SW480 (cell line): ENCODE measurements at places on chromosomes 6 and 20.

DNA sequence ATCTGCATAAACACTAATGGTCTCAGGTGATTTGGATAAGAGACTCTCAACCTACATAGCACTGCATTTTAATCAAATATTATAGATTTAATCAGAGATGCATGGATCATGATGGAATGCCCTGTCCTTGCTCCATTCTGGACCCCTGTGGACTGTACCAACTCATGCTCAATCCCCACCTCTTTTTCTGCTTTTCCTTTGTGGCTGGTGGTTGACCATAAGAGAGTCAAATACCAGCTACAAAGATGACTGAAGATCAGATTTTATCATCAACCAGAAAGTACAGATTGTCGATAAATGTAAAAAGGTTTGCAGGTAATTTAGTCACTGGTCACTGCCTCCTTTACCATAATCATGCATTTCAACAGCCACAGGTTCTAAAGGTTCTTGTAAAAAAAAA is 116.2 kb downstream of the ME1 start:
- DNase-seq: no peak

DNA sequence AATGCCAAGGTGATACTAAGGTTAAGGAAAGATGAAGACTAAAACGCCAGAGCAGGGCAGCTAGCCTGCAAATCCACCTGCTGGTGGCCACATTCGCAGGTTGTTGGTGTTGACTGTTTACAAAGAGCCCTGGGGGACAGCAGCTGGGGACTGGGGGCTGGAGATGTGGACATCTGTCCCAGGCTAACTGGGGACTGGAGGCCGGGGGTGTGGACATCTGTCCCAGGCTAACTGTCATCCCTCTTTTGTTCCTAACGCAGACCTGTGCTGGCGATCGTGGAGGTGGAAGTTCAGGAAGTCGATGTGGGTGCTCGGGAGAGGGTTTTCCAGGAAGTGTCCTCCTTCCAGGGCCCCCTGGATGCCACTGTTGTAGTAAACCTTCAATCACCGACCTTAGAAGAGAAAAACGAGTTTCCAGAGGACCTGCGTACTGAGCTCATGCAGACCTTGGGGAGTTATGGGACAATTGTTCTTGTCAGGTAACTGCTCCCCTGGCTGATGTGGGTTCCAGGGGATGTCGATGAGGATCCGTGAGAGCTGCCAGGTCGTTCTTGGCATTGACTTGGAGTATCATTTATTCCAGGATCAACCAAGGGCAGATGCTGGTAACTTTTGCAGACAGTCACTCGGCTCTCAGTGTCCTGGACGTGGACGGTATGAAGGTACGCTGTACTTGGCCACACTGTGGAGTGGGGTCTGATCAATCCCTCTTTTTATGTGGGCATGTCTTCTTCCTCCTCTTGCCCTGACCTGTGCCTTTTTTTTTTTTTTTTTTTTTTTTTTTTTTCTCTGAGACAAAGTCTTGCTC is 87.0 kb downstream of the SERAC1 start:
- no peak for DNase-seq

- peak; percentile 68 for DNase-seq
Measured at GRCh38 chr6:155085582-155086257, 90.6 kb downstream of the TIAM2 start.

DNA sequence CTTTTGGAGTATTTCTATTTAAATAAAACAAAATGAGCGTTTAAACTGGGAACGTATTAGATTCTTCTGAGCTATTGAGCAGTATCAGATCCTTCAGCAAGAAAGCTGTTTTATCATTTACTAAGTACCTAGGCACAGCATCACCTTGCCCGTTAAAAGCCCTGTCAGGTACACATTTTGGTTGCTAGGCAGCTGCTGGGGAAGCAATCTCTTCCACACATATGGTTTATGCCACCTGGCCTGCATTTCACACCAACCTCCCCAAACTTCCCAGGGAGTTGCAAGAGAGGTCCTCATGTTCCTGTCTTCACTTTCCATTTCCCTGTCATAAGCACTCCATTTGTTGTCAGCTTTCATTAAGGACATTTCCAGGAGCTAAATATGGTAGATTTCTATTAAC is 400.1 kb downstream of the PLCB1 start:
- DNase-seq: no peak

GRCh38 chr6:11724286-11724685 is 54.3 kb downstream of the ADTRP start:
- no peak for DNase-seq

- DNase-seq: no peak
Measured at GRCh38 chr6:159075506-159076228, 30.9 kb upstream of the TAGAP start.

DNA sequence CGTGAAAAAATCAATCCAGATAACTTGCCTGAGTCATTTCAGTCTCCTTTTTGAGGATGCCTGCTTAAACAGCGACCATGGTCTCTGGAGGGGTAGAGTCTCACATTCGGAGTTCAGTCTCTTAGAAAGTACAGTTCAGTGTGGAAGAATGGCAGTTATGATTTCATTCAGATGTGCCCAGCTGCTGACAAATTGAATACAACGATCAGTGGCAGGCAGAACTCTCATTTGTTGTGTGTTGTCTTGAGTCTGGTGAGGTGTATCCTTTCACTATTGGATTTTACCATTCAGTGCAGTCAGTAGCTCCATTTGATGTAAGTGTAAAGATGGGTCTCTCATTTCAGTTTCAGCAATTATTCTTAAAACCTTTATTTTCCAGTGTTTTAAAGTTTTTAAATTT is 639 bp upstream of the TULP4 start:
- no peak for DNase-seq

- peak; percentile 36 for DNase-seq
Measured at GRCh38 chr6:28353981-28354676, 4.4 kb downstream of the ZKSCAN3 start.

DNA sequence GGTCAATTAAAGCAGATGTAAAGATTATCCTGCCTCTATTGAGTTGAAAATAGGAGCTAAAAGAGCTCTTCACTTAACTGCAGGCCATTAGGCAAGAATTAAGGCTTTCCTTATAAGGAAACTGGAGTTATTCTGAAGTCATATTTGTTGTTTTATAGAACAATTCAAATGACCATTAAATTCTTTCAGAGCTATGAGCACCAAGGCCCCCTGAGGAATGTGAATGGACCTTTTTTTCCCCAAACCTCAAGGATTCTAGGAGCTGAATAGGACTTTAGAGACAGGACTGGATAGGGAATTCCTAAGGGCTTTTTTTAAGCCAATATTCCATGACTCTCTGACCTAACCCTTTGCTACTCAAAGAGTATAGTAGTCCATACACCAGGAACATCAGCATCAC is 565.7 kb upstream of the BTBD3 start:
- DNase-seq: no peak

DNA sequence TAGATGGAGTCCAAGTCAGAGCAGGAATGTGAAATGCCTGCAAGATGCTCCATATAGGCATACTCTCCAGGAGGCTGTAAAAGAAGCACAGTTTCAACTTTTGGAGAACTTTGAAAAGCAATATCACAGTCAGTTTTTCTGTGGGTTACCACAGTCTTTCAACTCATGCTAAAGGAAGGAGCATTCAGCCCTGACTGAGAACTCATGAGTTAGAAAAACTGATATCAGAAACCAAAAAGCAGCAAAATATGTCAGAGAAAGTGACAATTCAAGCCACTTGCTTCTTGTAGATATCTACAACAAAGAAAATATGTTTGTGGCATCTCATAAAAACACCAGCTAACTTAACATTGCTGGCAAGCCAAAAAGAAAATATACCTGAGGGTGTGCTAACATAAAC is 36.1 kb upstream of the PTCHD4 start:
- no peak for DNase-seq

DNA sequence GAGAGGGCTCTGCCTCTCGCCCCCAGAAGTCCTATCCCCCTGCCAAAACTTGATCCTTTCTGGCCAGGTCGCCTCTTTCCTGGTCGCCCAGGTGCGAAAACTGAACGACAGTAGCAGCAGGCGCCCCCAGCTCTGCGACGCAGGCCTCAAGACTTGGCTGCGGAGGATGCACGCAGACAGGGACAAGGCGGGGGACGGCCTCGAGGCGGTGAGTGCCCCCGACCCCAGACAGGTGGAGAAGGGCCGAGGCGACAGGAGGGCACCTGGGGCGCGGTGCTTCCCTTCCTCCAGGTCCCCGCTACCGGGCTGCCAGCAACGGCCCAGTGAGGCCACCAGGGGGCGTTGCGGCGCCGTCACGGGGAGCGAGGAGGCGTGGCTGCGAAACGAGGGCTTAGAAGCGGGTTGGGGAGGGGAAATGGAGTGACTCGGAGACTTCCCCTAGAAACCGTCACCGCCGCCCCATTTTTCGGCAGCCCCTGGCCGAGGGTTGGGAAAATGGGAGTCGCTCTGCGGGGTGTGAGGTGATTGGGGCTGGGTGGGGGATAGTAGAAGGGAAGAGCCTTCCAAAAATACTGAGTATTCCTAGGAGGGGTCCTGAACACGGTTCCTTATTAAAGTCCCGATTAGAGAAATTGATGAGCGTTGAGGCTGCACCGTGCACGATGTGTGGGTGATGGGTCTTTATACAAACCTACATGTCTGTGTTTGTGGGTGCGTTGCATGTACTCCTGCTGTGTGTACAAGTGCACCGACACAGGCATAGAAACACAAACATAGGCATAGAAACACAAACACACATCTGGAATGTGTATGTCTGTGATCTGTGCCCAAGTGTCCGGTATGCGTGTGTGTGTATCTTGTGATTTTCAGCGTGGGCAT is 44.6 kb downstream of the ARHGAP40 start:
- DNase-seq: peak; percentile 78

DNA sequence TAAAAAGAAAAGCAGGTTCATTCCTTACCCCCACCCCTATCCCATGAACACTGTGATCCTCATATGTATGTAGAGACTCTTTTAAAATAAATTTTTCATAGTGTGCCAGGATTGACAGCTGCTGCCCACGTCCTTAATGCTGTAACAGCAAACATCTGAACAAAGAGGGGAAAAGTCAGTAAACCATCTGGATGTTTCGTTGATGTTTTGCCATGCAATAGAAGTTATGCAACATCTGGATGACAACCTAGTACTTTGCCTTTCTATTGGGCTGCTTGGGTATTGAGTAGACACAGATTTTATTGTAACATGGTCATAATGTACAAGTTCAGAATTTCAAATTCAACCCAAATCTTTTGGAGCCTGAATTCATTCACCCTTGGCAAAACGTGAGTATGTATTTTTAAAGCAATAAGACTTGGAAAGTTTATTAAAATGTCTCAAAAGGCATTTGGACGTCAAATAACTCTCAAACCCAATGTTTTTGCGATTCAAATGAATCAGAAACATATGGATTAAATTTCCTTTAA is 500.3 kb downstream of the DHX35 start:
- DNase-seq: no peak

DNA sequence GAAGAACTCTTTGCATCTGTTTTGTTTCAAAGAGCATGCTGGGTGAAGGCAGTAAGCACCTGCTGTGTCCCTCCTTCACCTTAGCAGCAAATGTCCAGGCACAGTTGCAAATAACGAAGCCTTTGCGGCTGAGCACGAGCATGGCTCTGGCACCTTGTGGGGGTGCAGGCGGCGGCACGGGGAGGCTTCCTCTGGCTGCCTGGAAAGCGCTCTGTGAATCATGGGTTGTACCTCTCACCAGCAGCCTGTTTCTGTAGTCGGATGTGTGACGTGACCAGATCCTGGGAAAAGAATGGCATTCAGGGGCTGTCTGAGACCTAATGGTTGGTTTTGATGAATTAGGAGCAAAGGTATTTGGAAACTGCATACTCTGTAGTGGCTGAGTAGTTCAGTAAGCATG is 144.8 kb downstream of the DTNBP1 start:
- no peak for DNase-seq

DNA sequence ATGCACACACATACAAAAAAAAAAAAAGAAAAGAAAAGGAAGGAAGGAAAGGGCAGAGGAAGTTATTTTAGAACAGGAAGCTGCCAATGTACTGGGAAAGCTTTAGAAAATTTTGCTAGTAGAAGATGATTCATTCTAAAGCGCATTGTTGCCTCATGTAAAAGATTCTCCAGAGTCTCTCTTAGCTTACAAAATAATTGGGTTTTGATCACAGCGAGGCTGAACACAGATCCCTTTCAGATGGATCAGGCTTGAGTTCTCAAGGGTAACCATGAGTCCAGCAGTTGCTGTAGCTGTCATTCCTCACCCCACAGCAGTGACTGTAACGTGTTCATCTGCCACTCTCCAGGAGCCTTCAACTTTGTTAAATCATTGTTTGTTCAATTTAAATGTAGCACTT is 81.9 kb downstream of the PHACTR2 start:
- no peak for DNase-seq

GRCh38 chr20:21982559-21982958 is 277.1 kb downstream of the PAX1 start:
- DNase-seq: no peak

DNA sequence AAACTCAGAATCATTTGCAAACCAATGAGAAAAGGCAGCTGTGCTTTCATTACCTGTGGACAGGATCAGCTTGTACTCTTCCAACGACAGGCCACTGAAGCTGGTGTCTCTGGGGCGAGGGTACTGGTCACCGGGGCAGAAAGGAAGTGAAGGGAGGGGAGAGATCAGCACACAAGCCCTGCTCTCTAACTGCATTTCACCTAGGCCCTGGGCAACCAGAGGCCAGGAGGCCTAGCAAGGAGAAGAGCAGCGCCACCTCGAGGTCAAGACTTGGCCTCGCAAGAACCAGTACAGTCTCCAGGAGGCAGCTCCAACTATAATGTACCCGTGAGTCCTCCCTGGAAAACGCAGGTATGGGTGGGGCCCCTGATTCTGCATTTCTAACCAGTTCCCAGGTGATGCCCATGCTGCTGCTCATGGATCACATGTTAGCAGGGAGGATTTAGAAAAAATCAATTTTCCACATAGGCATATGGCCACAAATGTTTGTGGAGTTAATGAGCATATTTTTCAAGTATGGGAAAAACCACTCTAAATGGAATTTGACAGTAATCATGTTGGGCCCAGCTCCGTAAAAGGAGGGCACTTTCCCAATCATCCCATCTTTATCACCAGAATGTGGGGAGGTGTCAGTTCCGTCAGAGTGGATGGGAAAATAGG is 11.0 kb downstream of the UQCC2 start:
- DNase-seq: peak; percentile 53

DNA sequence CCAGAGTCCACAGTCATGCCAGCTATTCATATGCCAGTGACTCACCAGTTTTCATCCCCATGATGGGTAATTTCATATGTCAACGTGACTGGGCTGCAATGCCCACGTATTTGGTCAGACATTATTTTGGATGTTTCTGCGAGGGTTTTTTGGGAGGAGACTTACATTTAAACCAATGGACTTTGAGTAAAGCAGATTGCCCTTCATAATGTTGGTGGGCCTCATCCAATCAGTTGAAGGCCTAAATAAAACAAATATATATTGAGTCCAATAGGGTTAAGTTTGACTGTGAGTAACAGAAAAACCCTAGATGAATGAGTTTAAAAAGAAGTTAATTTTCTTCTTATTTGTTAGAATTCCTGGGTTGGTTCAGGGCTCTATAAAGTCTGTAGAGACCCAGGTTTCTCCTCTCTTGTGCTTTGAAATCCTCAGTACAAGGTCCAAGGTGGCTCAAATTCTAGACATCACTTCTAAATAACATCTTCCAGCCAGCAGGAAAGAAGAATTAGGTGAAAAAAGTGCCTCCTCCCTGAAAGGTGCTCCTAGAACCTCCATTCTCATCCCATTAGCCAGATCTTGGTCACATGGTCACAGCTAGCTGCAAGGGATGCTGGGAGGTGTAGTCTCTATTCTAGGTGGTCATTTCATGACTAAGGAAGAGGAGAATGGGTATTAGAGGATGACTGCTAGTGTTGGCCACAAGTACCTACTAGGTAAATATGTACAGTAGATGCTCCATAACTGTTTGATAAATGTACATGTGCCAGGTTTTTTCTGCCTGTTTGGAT is 16.7 kb upstream of the NEDD9 start:
- no peak for DNase-seq
